Pancreas (tissue), 10 donors: ENCODE measurements at places on chromosomes 6 and 20. TPM values are rescaled to one million over a fixed set of nuclear protein-coding genes. Genes with fewer than 3 reads are reported as not detected.
A peak's percentile ranks its signal among the peaks of the same experiment; 100 is the strongest.

The UBD gene
- 0.66 TPM for total RNA-seq

The SIRPA gene
- 7.5 TPM for total RNA-seq

The PTPRK gene
- 72.7 TPM for total RNA-seq

The AGER gene
- total RNA-seq = 4.4 TPM

DNA sequence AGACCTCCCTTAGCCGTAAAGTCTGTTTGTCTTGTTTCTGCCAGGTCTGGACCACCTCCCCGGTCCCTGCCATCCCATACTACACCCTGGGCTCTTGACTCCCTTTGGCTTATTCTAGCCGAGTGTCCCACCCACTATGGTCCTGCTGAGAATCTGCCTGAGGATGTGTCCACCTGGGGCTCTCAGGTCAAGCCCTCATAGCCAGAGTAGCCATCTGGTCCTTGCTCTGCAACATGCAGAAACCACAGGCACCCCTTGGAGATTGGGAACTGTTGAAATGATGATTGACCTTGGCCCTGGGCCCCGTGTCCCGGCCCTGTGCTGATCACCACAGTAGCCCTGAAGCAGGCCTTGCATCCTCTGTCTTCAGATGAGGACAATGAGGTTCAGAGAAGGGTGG lies 44.0 kb downstream of the VSTM2L start:
- DNase-seq = no peak

DNA sequence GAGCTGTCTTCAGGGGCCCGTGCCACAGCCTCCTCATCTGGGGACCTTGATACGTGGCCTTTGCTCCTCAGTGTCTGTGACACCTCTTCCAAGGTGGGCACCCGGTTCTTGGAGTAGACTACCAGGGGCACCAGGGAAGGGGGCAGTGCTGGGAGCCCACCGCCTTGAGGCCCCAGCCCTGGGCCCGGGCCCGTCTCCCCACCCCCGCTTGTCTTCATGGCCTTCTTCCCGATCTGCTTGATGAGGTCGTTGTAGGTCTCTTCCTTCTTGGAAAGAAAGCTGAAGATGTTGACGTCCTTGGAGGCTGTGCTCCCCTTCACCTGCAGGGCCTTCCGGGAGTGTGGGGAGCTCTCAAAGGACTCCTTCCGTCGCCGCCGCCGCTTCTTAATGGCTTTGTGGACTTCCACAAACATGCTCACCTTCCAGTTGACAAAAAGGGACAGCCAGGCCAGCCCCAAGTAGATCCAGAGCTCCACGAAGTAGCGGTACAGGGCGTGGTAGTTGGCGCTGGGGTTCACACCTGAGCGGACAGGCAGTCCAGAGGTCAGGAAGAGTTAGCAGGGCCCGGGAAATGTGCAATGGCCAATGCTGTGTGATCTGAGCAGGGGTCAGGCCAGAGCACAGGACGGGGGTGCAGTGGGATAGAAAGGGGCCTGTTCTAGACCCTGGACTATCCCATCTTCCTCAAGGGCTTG lies 37.9 kb downstream of the KCNK5 start:
- no peak for DNase-seq

- DNase-seq = peak; percentile 74
Observed at GRCh38 chr6:10425975-10426780, 11.3 kb upstream of the TFAP2A start.

GRCh38 chr20:64244870-64245603 lies 10.5 kb upstream of the PCMTD2 start:
- DNase-seq = peak; percentile 32

- no peak for DNase-seq
Observed at GRCh38 chr6:122180132-122180531, 219.3 kb upstream of the HSF2 start.

GRCh38 chr6:123333000-123333756 lies 303.6 kb downstream of the TRDN start:
- DNase-seq = no peak

DNA sequence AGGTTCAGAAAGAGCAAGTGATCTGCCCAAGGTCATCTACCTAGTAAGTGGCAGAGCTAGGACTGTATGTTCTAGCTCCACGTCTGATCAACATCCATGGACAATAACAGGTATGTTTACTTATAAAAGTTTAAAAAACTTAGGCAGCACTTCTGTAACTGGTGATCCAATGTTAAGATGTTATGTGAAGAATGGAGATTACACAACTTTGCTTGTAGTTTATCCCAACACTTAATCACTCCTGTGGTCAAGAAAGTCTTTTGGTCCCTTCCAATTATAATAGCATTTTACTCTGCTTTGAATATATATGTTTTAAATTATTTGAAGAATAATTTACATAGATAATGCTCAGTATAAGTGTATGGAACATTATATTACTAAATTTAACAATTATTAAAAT lies 4.8 kb downstream of the FBXO30 start:
- DNase-seq = no peak

DNA sequence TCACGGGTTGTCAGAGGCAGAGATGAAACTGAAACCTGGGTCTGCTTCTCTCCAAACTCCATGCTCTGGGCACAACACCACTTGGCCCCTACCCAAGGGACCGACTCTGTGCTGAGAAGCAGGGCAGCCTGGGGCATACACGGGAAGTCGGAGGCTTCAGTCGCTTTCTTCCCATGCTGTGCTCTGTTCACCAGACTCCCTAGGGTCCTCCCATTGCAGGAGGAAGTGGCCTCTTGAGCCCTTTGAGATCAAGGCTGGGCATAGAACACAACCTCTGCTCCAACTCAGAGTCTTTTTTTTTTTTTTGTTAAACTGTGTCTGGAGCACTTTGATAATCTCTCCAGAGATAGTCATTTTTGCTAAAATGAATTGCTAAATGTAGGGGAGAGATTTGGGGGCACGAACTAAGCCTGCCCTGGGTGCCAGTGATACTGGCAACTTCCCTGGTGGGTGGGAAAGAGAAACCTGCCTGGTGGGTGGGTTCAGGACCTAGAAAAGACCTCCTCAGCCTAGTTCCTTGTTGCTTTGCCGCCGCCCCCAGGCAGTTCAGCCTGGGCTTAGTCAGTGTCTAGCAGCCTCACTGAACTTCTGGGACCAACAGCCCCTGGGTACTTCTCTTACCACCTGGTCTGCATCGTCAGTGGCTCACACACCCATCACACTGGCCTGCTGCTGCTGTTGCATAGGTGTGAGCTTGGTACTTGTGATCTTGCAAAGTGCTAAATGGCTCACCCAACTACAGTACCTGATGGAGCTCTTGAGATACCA lies 62.0 kb downstream of the PPP1R14C start:
- DNase-seq = no peak

DNA sequence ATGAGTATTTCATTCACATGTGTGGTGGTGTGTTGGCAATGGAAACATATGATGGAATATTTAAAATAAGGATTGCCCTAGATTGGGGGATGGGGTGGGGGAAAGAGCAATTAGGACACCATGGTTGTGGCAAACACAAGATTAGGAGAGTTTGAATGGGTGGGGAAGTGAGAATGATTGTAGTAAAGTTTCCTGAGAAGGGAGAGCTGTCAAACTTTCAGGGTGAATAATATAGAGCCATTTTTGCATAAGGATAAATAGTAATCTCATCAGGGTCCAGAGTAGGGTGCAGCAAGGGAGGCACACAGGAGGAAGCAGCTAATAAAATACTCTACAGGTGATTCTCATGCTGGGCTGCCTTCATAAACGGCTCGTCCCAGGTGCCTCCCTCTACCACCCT lies 294.9 kb upstream of the MARCKS start:
- DNase-seq = no peak
